ENCODE measurements at places on chromosomes 2 and 18. TPM values are rescaled to one million over a fixed set of nuclear protein-coding genes. Genes with fewer than 3 reads are reported as not detected.
A peak's percentile ranks its signal among the peaks of the same experiment; 100 is the strongest.

CDH7 gene
- total RNA-seq, result not detected

ICA1L gene
- 7.8 TPM for total RNA-seq

YES1 gene
- 16.3 TPM for total RNA-seq

RNF125 gene
- 32.6 TPM for total RNA-seq

CERKL gene
- total RNA-seq, result not detected

QPCT gene
- total RNA-seq, result 2.1 TPM

DNA sequence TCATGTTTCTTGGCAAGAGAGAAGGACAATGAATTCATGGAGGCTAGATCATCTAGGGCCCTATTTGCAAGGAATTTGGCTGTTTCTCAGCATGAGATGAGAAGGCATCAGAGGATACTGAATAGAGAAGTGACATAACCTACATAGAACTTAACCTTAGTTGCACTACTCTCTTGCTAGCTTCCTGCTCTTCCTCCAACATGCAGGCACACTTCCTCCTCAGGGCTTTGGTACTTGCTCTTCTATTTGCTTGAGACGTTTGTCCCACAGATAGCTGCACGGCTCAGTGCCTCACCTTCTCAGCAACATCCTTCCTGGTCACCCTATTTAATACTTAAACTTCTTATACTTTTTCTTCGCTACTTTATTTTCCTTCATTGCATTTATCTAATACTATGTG is 20.0 kb upstream of the LANCL1 start:
- no peaks in the 10 kb centered on the region for H3K36me3 ChIP-seq
- no peak overlapping the region for H3K27ac ChIP-seq
- no peaks in the 10 kb centered on the region for H3K27me3 ChIP-seq

- no peak overlapping the region for H3K4me3 ChIP-seq
- peaks cover 13% of the 10 kb centered on the region for H3K36me3 ChIP-seq
- no peak overlapping the region for H3K27ac ChIP-seq
- H3K27me3 ChIP-seq, result no peaks in the 10 kb centered on the region
- peak; percentile 73 for DNase-seq
Measured at GRCh38 chr18:9516437-9517064, 41.2 kb downstream of the RALBP1 start.

DNA sequence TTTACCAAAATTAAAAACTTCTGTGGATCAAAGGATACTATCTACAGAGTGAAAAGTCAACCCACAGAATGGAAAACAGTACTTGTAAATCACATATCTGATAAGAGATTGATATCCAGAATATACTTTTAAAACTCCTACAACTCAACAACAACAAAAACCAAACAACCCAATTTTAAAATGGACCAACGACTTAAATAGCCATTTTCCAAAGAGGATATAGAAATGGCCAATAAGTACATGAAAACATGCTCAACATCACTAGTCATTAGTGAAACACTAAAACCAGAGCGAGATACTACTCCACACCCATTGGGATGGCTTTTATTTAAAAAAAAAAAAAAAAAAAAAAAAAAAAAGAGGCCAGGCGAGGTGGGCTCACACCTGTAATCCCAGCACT is 68.1 kb downstream of the DYM start:
- H3K4me1 ChIP-seq, result peaks cover 5% of the 10 kb centered on the region
- no peak overlapping the region for H3K27ac ChIP-seq
- no peaks in the 10 kb centered on the region for H3K27me3 ChIP-seq
- H3K36me3 ChIP-seq, result peaks cover 20% of the 10 kb centered on the region
- DNase-seq, result no peak
- no peak overlapping the region for H3K4me3 ChIP-seq

DNA sequence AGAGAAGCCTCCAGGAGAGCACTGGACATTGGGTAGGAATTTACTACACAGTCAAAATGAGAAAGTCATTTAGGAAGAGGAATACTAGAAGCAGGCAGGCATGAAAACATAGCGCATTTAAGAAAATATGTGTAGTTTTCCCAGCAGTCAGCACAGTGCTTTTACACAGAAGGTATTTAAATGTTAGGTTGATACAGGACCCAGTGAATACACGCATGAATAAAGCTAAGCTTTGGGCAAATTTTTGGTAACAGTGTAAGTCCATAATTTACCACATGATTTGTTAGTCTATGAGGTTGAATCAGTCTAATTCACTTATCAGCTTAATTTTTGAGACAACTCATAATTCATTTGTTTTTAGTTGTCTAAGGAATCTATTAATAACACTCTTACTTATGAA is 421.7 kb upstream of the CDH20 start:
- DNase-seq, result no peak
- no peak overlapping the region for H3K4me3 ChIP-seq
- H3K36me3 ChIP-seq, result no peaks in the 10 kb centered on the region
- no peaks in the 10 kb centered on the region for H3K27me3 ChIP-seq
- H3K4me1 ChIP-seq, result no peaks in the 10 kb centered on the region
- no peak overlapping the region for H3K27ac ChIP-seq

DNA sequence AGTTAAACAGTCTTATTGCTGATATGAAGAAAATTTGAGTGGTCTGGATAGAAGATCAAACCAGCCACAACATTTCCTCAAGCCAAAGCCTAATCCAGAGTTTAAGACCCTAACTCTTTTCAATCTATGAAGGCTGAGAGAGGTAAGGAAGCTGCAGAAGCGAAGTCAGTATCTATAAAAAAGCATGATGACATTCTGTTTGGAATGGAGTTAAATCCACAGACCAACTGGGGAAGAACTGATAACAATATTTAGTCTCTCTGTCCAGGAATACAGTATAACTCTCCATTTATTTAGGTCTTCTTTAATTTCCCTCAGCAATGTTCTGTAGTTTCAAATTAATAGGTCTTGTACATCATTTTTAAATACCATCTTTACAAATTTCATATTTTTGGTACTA is 16.0 kb downstream of the PIGN start:
- H3K36me3 ChIP-seq, result peaks cover 5% of the 10 kb centered on the region
- no peak overlapping the region for H3K4me3 ChIP-seq
- peaks cover 2% of the 10 kb centered on the region for H3K4me1 ChIP-seq
- no peak for DNase-seq
- no peaks in the 10 kb centered on the region for H3K27me3 ChIP-seq
- no peak overlapping the region for H3K27ac ChIP-seq

GRCh38 chr2:80028584-80028983 is 276.0 kb downstream of the LRRTM1 start:
- DNase-seq, result no peak
- no peak overlapping the region for H3K4me3 ChIP-seq
- H3K4me1 ChIP-seq, result no peaks in the 10 kb centered on the region
- no peaks in the 10 kb centered on the region for H3K27me3 ChIP-seq

- DNase-seq, result peak; percentile 34
- H3K27ac ChIP-seq, result no peak overlapping the region
- H3K36me3 ChIP-seq, result no peaks in the 10 kb centered on the region
- no peaks in the 10 kb centered on the region for H3K4me1 ChIP-seq
Measured at GRCh38 chr2:118911166-118911856, 30.7 kb upstream of the MARCO start.

GRCh38 chr2:150495993-150496627 is 8.6 kb upstream of the RND3 start:
- no peaks in the 10 kb centered on the region for H3K27me3 ChIP-seq
- no peaks in the 10 kb centered on the region for H3K36me3 ChIP-seq
- H3K4me1 ChIP-seq, result no peaks in the 10 kb centered on the region
- H3K4me3 ChIP-seq, result no peak overlapping the region

DNA sequence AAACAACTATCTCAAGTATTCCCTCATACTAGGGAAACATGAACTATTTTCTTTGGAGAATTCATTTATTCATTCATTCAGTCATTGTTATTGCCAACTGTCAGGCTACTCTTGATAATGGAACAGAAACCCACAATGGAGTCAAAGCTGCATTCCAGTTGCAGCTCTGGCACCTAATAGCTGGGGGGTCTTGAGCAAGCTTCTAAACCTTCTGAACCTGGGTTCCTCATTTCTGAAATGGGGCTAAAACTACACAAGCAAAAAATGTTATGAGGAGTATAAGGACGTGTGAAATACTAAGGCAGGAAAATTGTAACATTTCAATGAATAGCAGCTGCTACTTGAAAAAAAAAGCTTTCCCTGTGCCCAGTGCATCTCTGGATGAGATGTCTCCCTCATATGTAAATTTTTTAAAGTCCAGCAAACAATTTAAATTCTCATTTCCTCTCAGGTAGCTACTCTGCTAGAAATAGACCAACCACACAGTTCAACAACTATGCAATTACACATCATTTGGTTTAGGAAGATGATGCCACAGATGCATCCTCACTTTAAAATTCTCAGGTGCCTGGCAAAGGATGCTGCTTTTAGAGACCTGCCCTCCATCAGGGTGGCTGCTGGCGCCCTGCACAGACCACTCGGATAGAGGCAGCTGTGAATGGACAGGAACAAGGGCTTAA is 38.5 kb downstream of the SPRED2 start:
- H3K4me3 ChIP-seq, result no peak overlapping the region
- H3K27ac ChIP-seq, result no peak overlapping the region
- peaks cover 58% of the 10 kb centered on the region for H3K4me1 ChIP-seq
- no peak for DNase-seq

Measured in activated CD4-positive, alpha-beta T cell treated with anti-CD3 and anti-CD28 coated beads, Interleukin-2, amount 10 ng/mL, durations not matched to agents 24 days and 14 days (primary cell).